Motor neuron (in vitro differentiated cells): ENCODE measurements at places on chromosomes 5 and 9.

DNA sequence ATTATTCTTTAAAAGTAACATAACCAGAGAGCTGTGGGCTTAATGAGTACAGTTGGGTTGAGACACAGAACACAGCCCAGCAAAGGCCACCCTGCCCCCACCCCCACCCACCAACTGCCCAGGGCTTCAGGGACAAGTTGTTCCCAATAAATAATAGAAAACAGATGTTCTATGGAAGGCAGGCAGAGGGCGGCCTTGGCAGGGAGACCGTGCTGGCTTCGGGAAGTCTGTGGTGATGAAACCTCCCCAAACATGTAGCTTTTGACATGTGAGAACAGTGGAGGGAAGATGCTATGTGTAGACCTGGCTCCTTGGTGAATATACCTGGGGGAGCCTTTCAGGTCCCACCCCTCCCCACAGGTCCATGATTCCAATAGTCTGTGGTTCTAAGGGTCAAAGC is 10.0 kb downstream of the TRAF1 start:
- ATAC-seq, result no peak

- ATAC-seq, result no peak
Measured at GRCh38 chr5:78794693-78795215, 146.2 kb upstream of the LHFPL2 start.

DNA sequence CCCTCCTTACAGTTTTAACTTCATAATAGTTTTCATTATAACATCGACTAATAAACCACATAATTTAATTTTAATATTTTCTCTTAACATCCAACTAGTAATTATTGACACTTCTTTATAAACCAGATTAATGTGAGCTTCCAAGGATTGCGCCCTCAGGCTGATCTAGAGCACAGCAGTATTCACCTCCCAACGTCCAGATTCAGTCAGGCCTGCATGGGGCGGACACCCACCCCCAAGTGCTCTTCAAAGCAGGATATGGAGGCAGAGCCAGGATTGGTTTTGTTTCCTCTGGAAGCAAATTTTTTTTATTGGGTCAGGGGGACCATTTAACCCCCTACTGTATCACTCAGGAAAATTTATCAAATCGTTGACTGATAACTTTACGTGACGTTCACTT is 215.4 kb downstream of the TRIO start:
- no peak for ATAC-seq

DNA sequence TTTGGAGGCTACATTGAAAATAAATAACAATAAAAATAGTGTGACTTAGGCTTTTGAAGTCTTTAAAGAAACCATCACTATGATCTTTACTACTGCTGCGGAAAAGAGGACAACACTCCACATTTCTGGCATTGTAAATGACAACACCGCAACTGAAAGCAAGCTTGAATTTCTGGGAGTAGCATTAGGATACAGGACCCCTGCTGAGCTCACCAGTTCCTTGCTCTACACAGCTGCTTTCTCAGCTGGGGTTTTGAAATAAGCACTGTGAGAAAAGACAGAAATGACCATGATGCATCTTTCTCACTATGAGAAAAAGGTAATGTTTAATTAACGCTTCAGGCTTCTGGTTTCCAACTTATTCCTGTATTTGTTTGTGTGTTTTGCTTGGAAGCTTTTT is 168.0 kb downstream of the TAF11L14 start:
- ATAC-seq, result peak; percentile 38

- ATAC-seq, result no peak
Measured at GRCh38 chr9:116298878-116299391, 145.3 kb downstream of the PAPPA start.

DNA sequence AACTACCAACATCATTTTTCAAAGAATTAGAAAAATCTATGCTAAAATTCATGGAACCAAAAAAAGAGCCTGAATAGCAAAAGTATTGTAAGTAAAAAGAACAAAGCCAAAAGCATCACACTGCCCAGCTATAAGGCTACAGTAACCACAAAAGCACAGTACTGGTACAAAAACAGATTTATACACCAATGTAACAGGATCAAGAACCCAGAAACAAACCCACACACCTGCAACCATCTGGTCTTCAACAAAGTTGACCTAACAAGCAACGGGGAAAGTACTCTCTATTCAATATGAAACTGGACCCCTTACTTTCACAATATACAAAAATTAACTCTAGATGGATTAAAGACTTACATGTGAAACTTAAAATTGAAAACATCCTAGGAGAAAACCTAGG is 94.2 kb upstream of the TARS1 start:
- ATAC-seq, result no peak

DNA sequence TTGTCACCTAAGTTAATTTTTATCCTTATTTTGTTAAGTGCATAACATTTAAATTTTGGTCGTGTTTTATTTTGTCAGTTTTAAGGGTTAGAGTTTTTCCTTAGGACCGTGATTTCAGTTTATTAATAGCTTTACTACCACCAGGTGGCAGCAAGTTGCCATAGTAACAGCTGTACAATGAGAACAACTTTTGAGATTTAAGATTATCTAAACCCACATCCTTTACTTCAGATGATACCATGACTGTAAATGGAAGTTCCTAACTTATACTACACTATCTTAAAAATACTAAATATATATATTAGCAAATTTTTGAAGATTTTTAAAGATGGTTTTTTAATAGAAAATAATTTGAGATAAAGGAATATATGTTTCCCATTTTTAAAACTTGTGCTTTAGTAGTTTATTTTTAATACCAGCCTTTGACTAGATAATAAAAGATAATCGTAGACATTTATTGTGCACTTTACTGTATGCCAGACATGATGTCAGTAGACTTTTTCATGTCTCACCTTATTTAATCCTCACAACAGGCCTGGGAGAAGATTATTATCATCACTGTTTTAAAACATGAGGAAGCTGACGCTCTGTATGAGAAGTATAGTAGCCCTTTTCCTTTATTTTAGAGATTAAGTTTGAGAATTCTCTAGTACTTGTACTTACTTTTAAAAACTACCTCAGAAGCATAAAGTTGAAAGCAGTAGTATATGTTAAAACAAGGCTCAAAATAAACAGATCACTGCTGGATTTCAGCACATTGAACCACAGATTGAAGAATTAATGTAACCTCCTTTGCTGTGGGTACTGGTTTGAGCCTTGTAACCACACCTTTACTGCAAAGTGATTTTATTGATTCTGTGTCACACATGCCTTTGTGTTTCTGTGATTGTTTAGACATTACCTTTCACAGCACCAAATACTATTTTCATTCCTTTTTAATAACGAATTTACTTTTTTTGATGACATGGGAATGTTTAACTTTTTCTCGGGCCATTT is 27.5 kb downstream of the SREK1 start:
- ATAC-seq, result no peak

DNA sequence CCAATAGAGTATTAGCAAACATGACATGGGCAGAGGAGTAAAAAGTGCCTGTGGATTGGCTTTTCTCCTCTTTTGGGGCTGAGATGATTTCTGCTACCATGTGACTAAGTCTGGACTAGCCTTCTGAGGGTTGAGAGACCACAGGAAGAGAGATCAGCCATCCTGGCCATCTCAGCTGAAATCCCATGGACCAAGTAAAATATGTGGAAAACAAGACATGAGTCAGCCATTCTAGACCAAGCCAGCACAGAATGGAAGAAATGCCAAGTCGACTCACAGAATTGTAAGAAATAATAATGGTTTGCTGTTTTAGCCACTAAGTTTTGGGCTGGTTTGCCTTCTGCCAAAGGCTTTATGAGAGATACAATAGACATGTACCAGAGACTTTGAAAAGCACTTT is 377.8 kb downstream of the CHSY3 start:
- ATAC-seq, result no peak

DNA sequence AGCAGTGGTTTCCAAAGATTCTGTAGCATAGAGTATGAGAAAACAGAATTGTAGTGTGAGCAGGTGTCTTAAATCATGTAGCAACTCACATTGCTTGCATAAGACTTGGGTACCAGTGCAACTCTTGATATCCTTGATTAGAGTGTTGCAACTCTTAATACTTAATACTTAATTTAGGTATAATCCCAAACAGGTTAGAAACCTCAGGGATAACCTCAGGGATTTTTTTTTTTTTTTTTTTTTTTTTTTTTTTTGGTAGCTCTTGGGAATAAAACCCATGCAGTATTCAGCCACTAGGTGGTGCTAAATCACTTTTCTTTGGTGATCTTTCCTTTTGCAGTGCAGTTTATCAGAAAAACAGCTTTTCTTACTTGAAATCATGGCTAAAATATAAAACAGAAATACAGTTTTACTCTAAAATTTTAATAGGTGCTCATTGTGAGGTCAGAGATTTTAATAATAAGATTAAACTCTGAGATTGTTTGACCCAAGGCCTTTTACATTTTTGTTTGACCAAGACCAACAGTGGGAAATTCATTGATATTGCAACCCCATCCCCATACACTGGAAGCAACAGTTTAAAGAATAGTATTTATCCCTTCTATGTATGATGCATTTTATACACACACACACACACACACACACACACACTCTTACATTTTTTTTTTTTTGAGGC is 55.3 kb downstream of the ERAP1 start:
- ATAC-seq, result peak; percentile 29

- no peak for ATAC-seq
Measured at GRCh38 chr9:38440516-38440915, 16.3 kb upstream of the IGFBPL1 start.

DNA sequence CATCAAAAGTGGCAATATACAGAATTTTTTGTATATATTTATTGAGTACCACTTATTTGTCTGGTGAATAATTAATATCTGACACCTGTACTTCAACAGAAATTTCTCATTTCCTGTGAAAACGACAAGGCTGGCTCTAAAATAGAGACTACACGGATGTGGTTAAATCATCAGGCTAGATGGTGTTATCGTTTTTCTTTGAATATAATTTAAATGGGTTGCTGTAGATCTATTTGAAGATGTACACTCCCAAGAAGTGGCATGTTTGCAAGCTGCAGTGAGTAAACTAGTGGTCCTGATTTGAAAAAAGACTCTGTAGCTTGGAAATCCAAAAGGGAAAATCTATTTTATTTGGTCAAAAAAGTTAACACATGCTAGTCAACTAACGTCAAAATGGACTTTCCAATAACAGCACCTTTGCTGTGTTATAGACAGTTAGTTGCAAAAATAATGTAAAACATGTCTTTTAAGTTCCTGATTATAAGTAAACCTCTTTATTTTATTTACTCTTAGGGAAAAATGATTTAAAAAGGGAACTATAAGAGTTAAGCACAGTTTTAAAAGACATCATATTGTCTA is 13.8 kb downstream of the ST8SIA4 start:
- no peak for ATAC-seq

GRCh38 chr5:106290841-106291240 is 1379.9 kb downstream of the EFNA5 start:
- no peak for ATAC-seq

GRCh38 chr5:76291305-76292077 is 111.6 kb upstream of the IQGAP2 start:
- no peak for ATAC-seq

GRCh38 chr5:41083306-41083705 is 12.2 kb upstream of the MROH2B start:
- ATAC-seq, result no peak

DNA sequence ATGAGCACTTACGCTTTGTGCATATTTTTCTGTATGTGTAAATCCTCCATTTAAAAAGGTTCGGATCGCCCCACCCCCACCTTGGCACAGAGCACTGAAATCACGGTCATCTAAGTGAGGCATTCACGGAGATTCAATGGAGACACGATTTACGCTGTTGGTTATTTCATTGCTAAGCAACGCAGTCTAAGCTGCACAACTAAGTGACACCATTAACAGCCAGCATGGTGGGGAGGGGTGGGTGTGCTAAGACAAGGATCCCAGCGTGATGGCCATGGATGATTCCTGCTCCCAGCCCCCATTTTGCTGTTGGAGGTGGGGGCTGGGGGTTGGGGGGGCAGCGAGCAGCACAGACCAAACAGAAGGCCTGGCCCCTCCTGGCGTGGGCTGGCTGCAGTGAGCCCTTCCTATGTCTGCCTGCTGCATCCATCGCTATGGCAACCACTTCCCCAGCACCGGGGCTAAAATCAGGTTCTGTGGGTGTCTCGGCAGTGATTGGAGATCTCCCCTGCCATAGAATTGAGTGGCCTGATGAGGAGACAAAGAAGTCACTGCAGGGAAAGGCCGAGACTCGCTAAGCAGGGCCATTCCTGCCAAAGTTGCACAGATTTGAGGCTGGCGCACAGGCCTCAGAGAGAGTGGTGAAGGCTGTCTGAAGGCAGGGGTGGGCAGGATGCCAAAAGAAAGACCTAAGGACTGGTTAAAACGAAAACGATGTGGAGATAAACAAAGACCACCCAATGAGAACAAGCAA is 14.3 kb upstream of the MARCHF6 start:
- peak; percentile 90 for ATAC-seq

GRCh38 chr5:143896516-143896915 is 84.6 kb downstream of the HMHB1 start:
- ATAC-seq, result no peak

DNA sequence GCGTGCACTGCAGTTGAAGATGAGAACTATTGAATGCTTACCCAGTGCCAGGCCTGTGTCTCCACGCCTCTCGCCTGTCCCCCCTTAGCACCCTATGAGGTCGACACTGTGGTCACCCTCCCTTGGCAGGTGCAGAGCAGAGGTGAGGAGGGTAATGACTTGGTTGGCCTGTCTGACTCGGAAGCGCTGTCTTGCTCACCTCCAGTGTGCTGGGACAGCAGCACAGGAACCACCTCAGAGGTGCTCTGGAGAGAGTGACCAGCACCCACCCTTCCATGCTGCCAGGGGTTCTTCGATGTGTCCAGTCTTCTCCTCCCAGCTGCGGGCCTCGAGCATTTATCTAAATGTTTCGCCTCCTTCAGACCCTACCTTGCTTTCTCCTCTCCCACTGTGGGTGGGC is 178.3 kb upstream of the IRX2 start:
- ATAC-seq, result no peak

DNA sequence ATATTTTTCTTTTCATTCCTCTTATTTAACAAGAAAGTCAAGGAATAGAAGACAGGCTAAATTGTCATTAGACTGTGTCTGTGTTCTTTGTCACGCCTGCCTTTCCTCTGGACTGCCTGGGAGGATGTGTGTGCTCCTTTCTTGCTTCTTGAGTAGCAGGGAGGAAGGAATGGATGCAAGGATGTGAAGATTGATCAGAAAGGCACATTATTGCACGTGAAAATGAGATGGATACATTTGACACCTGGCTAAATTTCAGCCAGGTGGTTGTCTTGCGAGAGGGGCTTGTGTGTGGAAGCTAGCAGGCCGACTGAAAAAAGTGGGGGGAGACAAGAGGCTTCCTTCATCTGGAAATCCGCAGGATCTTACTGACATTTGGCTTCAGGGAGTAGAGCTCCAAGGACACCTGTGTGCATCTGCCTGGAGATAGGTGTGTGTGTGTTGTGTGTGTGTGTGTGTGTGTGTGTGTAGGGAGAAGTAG is 200.1 kb downstream of the MEF2C start:
- ATAC-seq, result no peak
